ENCODE measurements at places on chromosomes 1 and 21.

GRCh38 chr1:36258960-36259344, 34.7 kb downstream of the THRAP3 start:
- DNase-seq = no peak

DNA sequence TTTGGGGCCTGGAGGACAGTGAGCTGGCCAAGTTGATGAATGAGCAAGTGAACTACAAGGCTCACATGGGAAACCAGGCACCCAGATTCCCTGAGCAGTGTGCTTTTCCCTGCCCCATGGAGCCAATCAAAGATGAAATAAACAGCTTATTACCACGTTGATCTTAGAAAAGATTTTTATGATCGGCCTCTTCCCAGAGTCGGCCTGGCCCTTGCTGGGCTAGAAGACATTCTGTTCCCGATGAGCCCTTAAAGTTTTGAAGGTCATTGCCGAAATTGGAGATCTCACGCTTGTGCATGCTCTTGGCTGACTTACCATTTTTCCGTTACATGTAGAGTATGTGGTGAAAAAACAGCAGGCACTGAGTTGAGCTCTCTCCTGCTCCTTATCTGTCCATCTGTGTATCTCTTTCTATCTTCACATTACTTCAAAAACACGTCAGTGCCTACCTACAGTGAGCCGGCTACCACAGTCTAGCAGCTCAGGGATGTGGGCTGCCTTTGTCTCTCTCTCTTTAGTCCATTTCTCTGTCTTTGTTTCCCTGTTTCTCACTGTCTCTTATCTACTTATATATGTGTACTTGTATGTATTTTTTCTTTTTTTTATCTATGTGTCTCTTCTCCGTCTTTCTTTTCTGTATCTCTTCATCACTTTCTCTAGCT, 248.8 kb upstream of the USP24 start:
- no peak for DNase-seq

- DNase-seq = no peak
Observed at GRCh38 chr1:248842781-248843331, 4.8 kb downstream of the ZNF672 start.

DNA sequence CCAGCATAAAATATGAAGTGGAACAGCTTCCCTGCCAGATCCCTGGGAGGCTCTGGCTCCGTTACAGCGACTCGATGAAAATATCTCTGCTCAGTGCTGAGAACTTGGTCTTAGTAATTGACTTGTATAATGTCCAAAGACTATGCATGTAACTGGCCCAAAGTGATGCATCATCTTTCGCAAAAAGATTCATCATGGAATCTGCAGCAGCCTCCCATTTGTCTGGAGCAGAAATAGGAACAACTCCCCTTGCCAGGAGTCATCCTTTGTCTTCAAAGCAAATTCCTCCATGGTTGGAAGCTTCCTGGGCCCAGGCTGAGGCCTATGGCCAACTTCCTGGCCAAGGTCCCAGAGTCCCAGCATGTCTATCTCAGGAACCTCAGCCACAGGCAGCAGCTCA, 16.9 kb upstream of the SLC6A17 start:
- no peak for DNase-seq

GRCh38 chr1:155648207-155649147, 38.5 kb downstream of the MSTO1 start:
- no peak for DNase-seq

DNA sequence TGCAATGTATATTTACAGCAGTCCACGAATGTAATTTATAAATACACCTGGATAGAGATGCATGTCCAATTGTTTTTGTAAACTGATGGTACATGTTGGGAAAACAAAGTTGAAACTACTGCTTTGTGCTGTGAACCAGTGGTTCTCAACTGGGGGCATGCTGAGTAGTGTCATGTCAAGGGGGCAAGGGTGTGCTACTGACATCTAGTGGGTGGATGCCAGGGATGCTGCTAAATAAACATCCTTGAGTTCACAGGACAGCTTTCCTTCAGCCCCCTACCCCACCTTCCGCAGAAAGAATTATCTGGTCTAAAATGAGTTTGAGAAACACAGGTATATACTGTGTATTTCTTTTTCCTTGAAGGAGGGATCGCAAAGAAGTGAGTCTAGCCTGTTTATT, 95.9 kb downstream of the RASAL2 start:
- no peak for DNase-seq

- no peak for DNase-seq
Observed at GRCh38 chr1:101282314-101283038, 45.7 kb downstream of the S1PR1 start.

DNA sequence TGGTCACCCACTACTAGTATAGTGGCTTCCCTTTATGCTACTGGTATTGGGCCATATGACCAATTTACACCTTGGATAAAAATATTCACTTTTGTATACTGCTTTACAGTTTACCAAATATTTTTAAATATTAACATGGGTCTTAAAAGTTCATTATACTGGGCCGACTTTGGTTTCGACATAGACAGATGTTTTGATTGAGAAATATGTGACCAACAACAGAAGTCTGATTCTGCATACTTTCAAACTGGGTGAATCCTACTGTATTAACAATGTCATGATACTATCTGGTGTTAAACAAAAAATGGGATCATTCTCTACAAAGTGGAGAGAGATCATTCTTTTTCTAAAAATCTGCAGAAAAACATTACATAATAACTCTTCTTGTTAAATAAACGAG, 134.8 kb downstream of the AKT3 start:
- no peak for DNase-seq

DNA sequence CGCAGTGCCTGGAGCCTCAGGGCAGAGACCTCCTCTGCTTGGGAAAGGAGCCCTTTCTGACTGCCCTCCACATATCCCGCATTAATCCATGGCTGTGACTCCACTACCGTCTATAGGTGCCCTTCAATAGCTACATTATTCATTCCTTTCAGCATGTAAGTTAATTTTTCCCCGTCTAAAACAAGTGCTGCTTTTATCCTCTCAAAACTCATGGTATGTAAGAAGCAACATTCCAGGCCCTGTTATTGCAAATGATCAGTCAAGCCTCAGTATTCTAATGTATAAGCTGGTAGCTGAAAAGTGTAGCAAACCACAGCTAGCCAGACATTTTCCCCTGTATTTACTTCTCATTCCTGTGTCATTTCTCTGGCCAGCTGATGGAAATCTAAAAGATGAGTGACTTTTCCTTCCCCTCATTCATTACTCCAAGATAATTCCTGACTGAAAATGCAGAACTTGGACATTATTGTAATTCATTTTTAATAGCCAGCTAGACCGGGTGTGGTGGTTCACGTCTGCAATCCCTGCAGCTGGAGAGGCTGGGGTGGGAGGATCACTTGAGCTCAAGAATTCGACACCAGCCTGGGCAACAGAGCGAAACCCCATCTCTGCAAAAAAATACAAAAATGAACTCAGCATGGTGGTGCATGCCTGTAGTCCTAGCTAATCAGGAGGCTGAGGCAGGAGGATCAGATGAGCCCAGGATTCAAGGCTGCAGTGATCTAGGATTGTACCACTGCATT, 88.5 kb upstream of the SOD1 start:
- DNase-seq = no peak

DNA sequence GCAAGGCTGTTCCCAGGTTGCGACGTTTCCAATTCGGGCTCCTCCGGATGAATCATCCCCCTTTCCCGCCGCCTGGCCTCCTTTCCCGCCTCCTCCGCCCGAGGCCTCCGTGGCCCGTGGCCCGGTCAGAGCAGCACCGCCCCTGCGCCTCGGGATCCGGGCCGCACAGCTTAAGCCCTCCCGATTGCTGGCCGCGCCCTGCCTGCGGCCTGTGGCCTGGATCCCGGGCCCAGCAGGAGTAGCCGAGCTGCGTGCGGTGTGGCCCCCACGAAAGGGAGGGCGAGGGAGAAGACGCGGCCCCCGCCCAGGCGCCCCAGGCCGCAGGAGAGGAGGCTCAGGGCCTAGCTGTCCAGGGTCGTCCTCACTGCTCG, 1.0 kb downstream of the TMEM200B start:
- no peak for DNase-seq

- DNase-seq = no peak
Observed at GRCh38 chr1:18802231-18802630, 57.2 kb downstream of the TAS1R2 start.

DNA sequence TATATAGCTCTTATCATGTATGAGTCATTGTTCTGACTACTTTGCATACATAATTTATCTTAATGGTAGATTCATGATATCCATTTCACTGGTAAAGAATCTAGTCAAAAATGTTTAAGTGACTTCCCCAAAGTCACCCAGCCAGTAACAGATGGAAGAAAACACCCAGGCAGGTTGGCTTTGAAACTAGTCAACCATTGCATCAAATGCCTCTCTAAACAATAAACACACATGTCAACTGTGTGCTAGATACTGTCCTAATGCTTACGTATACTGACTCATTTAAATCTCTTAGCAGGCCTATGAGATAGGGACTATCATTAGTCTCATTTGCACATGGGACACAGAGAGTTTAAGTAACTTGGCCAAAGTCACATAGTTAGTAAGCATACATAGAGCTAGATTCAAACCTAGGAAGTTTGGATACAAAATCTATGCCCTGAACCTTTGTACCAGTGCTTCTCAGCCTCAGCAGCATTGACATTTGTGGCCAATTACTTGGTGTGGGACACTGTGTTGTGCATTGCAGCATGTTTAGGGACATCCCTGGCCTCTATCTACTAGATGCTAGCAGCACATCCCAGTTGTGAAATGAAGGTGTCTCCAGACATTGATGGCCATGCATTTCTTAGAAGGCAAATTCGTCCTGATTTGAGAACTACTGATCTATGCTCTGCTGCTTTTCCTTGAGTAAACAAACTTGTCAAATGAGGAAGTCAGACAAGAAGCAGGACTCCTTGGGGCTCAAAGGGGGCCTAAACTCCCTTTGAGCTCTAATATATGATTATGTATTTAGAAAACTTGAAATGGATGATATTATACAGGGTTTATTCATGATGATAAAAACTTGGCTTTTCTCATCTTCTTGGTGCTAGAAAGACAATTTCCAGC, 316.3 kb downstream of the KCNH1 start:
- no peak for DNase-seq

DNA sequence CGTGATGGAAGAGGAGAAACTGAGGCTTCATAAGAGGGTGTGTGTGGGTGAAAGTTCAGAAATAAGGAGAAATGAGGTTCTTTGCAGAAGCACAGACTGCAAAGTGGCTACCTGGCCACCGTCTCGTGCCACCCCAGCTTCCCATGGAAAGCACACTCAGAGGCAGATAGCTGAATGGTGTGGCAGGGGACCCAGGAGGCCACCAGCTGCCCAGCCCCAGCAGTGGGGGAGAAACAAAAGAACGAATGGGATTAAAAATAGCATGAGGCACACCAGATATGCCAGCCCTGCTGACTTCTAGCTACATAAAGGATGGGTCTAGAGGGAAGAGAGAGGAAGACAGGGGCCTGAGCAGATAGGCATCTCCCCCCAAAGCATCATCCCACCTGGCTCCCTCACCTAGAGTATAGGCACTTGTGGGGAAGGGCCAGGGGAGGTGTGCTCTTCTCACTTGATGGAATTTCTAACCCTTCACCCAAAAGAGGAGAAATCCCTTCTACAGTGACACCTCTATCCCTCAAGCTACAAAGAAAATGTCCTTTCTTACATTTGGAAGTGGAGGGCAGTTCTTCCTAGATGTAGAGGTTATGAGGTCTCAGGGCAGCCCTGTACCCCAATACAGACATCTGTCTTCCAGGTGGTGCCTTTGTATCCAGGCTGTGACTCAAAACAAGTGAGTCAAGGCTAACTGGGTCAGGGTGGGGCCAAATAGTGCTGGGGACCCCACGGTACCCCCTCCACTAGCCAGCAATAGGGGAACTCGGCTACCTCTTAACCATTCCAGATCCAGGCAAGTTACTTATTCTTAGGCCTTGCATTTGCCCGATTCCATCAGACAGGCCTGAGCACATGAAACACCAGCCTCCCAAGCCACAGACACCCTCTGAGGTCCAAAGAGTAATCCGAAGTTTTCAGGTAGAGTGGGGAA, 3.5 kb downstream of the HDGF start:
- no peak for DNase-seq

- no peak for DNase-seq
Observed at GRCh38 chr1:244022864-244023440, 28.1 kb upstream of the ZBTB18 start.

GRCh38 chr1:150543500-150544143, 5.6 kb upstream of the ADAMTSL4 start:
- DNase-seq = no peak

- DNase-seq = peak; percentile 25
Observed at GRCh38 chr1:147579934-147580537, 38.7 kb downstream of the BCL9 start.

DNA sequence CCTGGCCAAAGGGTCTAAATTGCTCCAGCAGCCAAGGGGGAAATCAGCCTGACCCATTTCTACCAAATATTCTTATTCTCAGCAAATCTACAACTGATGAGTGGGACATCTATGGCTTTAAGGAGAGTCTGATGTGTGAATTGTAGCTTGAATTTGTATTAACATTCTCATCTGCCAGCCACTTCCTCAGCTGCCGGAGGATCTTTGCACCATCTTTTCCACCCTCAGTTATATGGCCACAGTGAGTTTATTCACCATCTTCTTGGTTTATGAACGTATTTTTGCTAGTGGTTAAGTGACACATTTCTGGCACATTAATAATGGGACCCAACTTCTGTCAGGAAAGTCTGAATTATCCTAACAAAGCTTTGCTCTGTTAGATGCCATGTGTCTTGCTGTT, 69.6 kb downstream of the COLGALT2 start:
- DNase-seq = peak; percentile 15

GRCh38 chr21:26388731-26389231, 184.3 kb downstream of the CYYR1 start:
- no peak for DNase-seq

DNA sequence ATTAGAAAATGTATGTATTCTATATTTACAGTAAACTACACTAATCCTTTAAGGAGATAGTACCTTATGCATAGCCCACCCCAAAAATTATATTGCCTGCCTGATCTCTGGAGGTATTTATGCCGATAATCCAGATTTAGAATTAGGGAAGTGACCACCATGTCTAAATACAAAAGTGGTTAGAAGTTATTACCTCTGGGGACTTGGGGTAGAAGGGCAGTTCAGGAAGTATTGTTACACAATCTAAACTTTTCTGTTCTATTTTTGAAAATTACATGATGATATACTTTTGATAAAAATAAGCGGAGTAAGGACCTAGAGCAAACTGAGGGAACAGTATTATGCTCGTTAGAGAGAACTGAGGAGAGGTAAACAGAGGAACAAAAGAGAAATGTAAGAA, 90.5 kb upstream of the ZP4 start:
- no peak for DNase-seq
